ENCODE measurements at places on chromosomes 5 and 9. TPM values are rescaled to one million over a fixed set of nuclear protein-coding genes. Genes with fewer than 3 reads are reported as not detected.

Gene AK8
- total RNA-seq = 0.38 TPM

Gene ZNF618
- 1.7 TPM for total RNA-seq

Gene LPAR1
- 59.5 TPM for total RNA-seq

Gene PDLIM4
- 79.2 TPM for total RNA-seq

Gene SPATA31A6
- not detected for total RNA-seq

Gene MACROH2A1
- 355 TPM for total RNA-seq

Gene CTNNAL1
- total RNA-seq = 7.5 TPM

Gene AJM1
- total RNA-seq = 2.3 TPM

Gene OTP
- not detected for total RNA-seq

Gene CCDC187
- not detected for total RNA-seq

Gene HMGCS1
- total RNA-seq = 86.6 TPM

Gene FBP2
- not detected for total RNA-seq

Gene LCP2
- total RNA-seq = 12.4 TPM

Gene AK3
- 96.4 TPM for total RNA-seq

Gene FCN1
- 5.7 TPM for total RNA-seq

Gene ACTBL2
- total RNA-seq = not detected

Gene FOXD4L4
- 0.38 TPM for total RNA-seq

Gene SELENOP
- total RNA-seq = 381 TPM

Gene CCNJL
- 3.0 TPM for total RNA-seq

Gene BBLN
- 214 TPM for total RNA-seq

Gene PRELID2
- 0.68 TPM for total RNA-seq

Gene ZFP37
- 1.7 TPM for total RNA-seq

Gene GABRA6
- total RNA-seq = not detected

Gene ENTPD2
- total RNA-seq = 1.1 TPM

Gene GPR150
- total RNA-seq = not detected

Gene CDC20B
- total RNA-seq = not detected

Gene PCDHB2
- total RNA-seq = 1.1 TPM

Gene NR5A1
- not detected for total RNA-seq

Gene DMGDH
- total RNA-seq = not detected

Gene TAF7
- 29.8 TPM for total RNA-seq

Gene SCAI
- total RNA-seq = 6.9 TPM

Gene GIN1
- 3.1 TPM for total RNA-seq

Gene GLRA1
- total RNA-seq = not detected

Gene LRRC19
- total RNA-seq = not detected

Gene DBH
- not detected for total RNA-seq
